ENCODE measurements at places on chromosomes 3 and 15.

- no peak for DNase-seq
Observed at GRCh38 chr15:23823508-23823907, 136.4 kb upstream of the NDN start.

DNA sequence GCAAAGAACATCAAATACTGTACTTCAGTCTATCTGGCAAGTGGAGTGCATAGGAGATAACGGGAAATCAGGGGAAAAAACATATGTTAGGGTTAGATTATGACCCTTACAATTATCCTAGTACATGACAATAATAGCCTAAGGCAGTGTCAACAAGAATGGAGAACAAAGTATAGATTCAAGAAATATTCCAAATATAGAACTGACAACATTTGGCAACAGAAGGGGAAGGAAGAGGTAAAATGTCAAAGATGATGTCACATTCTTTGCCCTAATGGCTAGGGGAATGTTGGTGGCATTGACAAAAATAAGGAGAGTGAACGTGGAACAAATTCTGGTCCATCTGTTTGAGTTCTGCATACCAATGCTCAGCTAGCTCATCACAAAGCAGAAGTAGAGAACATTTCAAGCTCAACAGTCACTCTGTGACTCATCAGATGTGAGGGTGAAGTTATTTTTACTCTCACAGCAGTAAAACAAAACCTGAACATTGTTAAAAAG is 15.5 kb upstream of the ATP8B4 start:
- DNase-seq: no peak

DNA sequence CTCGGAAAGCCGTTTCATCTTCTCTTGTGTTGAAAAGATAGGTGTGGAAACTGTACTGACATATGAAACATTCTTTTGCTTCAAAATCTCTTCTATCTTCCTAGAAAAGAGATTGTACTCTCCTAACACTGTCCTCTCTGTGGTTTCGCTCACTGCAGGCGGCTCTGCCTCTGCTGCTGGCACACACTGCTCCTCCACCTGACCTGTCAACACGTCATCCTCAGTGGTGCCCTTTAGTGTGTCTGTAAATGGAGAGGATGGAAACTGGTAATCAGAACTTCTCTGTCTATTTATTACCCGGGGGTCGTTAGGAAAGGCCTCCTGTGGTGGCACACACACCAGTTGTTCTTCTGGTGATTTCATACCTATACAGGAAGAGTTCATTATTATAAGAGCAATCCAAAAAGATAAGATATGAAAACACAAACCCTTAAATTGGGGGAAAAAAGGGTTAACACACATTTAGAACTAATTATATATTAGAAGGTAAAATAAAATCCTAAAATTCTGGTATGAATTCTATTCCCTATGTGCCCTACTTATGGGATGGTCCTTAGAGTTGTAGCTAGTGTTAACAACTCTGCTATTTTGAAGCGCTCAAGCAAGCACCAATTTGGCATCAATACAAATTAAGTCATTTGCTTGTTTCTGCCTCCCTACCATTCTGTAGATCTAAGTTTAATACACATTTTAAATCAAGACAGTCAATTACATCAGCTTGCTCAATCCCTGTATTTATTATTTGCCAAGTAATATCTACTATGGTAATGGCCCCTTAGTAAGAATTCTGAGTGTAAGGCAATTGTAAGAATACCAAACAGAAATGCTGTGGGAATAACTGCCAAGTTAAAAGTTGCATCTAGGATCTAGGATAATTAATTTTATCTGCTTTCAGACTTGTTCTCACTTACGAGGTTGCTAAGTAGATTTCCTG is 49.2 kb downstream of the TASOR start:
- DNase-seq: no peak

DNA sequence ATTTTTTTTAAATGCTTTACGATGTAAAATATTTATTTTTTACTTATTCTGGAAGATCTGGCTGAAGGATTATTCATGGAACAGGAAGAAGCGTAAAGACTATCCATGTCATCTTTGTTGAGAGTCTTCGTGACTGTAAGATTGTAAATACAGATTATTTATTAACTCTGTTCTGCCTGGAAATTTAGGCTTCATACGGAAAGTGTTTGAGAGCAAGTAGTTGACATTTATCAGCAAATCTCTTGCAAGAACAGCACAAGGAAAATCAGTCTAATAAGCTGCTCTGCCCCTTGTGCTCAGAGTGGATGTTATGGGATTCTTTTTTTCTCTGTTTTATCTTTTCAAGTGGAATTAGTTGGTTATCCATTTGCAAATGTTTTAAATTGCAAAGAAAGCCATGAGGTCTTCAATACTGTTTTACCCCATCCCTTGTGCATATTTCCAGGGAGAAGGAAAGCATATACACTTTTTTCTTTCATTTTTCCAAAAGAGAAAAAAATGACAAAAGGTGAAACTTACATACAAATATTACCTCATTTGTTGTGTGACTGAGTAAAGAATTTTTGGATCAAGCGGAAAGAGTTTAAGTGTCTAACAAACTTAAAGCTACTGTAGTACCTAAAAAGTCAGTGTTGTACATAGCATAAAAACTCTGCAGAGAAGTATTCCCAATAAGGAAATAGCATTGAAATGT is 15.6 kb downstream of the THBS1 start:
- no peak for DNase-seq

DNA sequence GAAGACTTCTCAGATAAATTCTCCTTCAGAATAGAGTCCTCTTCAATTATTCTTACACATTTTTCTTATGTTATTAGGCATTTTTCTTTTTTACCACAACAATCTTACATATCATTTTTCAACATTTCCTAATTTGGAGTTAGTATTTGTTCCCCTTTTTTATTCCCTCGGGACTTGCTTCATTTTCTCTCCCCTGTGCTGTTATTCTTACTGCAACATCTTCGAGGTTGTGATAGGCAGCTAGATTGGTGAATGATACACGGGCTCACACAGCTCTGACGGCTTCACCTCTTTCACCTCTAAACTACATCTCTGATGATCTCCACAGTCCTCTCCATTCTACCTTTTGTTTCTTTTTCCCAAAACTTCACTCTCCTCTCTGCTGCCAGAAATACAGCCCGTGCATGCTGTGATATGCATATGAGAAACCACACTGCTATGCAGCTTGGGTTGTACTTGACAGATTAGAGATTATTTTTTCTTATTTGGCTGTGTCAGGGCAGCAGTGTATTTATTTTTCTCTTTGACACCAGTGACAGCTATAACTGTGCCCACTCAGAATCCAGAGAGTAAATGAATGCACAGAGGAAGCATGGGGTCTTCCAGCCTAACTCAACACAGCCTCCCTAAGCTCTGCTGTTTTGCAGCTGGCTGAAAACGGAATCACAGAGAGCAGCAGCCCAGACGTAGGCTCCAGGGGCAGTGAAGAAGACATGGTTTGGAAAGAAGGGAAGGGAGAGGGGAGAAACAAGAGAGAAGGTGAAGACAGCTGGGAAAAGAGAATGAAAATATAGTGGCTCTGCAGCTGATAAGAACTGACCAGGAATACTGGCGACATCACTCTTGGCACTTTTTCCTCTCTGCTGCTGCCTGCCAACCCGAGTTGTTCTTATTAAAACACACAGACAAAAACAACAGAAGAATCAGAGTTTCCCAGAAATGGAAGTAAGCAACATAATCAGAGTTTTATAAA is 61.8 kb downstream of the SLC9A9 start:
- DNase-seq: no peak

GRCh38 chr15:62769604-62770003 is 272.9 kb upstream of the TPM1 start:
- DNase-seq: no peak

DNA sequence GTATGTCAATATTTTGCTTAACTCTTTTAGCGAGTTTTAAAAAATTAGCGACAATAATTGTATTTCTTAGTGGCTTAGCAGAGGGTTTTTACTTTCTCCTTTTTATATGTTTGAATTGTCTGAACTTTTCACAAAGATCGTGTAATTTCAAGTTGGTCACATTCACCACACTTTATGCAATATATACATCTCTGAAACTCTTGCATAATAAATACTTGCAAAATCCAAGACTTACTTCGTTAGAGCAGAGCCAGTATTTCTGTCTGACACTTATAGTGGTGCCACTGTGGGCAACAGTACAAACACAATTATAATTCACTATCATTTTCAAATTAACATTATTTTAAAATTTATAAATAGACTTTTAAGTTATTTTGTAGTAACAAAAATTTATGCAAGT is 62.0 kb downstream of the SUCNR1 start:
- DNase-seq: no peak

DNA sequence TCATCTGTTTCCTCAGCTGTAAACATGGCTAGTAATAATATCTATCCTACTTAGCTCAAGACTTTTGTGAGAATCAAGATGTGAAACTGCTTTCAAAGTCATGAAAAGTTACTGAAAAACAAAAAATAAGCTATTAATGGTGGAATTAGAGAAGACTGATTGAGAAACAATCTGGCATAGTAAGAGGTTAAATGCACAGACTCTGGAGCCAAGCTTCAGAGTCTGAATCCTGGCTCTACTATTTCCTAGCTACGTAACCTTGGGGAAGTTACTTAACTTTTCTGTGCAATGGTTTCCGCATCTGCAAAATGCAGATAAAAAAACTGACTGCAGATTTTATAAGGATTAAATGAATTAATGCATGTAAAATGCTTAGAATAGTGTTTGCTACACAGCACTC is 28.8 kb downstream of the LRRFIP2 start:
- DNase-seq: no peak

DNA sequence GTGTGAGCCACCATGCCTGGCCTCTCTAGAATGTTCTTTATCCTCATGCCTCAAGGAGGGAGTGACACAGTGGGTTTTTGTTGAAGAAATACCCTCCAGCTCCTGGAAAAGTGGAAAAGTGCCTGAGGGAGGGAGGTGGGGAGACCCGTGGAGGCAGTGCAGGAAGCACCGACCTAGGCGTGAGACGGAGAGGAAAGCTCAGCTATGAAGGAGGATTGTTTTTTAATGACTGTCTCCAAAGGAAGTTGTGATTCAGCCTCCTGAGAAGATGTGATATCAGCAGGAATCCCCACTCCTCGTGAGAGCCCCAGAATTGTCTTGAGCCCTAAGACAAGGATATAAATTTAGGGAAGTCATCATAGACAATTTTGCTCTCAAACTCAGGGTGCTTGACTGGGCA is 21.7 kb downstream of the RPLP1 start:
- no peak for DNase-seq

GRCh38 chr3:152149832-152150231 is 118.9 kb upstream of the MBNL1 start:
- DNase-seq: no peak

DNA sequence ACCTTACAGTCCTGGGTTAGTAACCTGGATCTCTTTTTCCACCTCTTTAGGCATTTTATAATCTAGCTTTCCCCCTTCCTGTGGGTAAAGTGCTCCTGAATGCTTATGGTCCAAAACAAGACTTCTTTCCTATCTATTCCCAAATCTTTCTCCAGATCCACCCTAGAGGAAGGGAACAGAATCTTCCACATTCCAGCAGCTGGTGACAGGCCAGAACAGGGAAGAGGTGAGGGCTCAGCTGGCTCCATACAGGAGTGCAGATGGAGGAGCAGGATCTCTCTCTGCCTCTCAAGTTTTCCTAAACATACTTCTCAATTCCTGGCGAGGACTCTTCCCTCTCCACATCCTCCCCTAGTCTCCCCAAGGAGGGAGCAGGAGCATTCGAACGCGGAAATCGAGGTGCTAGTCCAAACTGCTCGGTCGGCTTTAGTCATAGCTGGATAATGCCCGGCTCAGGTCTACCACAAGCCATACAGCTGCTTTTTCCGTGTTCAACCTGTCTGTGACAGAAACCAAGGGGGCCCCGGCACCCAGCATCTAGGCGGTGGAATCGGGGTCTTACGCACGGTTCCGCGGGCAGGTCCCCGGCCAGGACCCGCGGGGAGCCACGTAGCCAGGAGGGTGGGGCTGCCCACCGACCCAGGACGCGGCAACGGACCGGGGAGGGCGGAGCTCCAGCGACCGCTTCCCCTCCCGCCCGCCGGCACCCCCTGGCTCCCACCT is 4.0 kb downstream of the RASSF1 start:
- no peak for DNase-seq

DNA sequence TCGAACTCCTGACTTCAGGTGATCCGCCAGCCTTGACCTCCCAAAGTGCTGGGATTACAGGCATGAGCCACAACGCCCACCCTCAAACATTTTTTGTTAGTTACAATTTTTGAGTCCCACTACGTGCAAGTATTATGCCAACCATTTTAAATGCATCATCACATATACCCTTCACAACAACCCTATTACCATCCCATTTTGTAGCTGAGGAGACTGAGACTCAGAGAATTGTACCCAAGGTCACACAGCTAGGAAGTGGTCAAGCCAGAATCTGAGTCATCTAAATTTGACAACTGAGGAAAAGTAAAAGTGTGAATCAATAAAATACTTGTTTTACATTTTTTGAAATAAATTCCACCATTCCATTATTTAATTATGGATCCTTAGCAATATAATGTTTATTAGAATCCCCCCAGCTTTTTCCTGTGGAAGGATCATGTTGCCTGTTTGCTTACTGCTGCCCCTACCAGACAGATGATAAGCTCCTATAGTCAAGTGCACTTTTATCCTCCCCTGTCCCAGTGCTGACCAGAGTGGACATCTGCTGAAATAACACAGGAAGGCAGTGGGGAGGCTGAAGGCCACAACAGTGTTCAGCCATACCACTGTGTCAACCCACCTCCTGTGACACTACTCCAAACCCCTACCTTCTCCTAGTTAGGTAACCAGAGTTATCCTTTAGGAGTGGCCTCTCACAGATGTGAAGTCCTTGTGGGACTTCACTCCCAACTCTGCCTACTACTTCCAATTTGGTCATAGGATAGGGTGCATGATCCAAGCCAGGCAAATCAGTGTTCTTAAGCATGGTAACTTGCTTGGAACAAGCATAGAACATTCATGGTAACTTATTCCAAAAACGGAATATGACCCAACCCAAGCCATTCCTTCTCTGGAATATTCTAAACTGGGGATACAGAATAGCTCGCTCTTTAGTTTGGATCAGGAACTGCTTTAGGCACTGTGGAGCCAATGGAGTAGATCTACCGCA is 28.1 kb downstream of the PRKAR2A start:
- no peak for DNase-seq

DNA sequence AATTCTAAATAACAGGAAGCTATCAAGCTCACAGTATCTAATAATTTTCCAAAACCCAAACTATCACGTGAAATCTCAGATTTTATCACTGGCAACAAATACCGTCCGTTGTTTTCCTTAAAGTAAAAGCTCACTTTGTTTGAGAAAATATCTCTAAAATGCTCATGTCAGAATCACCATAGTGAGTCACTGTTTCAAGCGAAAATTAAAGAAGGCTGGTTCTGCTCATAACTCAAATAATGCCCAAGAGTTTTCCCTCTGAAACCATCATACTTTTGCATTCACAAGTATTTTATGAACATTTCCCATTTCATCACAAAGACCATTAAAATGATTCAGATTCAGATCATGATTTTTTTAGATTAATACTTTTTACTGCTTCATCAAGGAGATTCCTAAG is 50.6 kb downstream of the TBL1XR1 start:
- DNase-seq: no peak

DNA sequence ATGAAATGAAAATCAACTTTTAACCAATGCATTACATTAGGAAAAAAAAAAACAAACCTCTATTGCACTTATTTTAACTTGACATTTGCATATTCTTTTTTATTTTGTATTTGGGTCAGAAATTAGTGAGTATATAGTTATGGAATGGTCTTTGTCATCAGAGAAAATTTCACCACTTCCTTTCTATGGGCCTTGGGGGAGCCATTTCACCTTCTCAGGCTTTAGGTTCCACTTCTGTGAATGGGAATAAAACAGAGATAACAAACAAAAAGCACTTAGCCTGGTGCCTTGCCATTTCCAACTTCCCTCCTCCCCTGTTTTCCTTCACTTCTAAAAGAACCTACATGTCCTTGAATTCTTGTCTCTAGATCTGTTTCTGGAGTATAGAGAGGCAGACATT is 168.0 kb upstream of the STT3B start:
- no peak for DNase-seq

GRCh38 chr3:33496449-33496848 is 56.2 kb upstream of the UBP1 start:
- DNase-seq: no peak
